ENCODE measurements at places on chromosomes 2 and 18.

DNA sequence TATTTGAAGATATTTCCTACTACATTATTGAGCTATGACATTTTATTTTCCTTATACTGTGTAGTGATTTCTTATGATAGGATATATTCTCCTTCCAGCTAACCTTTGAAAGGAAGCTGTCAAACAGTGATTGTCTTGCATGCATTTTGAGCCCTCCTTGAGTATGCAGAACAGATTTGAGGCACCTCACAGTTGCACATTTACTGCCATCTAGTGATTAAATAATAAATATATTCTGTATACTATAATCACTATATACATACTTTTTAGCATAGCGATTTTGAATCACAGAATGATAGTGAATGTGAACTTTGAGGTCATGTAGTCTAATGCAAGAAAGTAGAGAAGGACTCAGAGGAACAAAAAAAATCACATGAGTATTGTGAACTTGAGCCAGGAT lies 268.4 kb upstream of the CDH19 start:
- no peak for DNase-seq

GRCh38 chr18:59150236-59150635 lies 10.6 kb downstream of the SEC11C start:
- DNase-seq = no peak

- no peak for DNase-seq
These were observed 355.1 kb downstream of the EN1 start for GRCh38 chr2:118492335-118492734.

- DNase-seq = no peak
These were observed 80.8 kb upstream of the COL5A2 start for GRCh38 chr2:189260361-189260814.

GRCh38 chr2:21856708-21857107 lies 732.9 kb downstream of the TDRD15 start:
- no peak for DNase-seq

DNA sequence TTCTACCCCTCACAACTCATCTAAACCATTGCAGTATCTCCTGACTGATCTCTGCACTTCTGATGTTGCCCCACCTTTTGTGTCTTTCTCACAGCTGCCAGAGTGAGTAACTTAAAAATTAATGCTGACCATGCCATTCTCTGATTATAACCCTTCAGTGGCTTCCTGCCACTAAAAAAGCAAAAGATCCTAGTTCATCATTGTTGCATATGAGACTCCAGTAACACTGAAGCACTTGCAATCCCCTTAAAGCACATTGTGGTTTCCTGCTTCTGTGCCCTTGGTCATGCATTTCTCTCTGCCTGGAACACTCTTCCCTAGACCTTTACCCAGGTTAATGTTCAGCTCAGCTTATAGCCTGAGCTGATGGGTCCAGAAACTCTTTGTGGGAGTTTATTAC lies 95.1 kb upstream of the WDSUB1 start:
- DNase-seq = no peak

DNA sequence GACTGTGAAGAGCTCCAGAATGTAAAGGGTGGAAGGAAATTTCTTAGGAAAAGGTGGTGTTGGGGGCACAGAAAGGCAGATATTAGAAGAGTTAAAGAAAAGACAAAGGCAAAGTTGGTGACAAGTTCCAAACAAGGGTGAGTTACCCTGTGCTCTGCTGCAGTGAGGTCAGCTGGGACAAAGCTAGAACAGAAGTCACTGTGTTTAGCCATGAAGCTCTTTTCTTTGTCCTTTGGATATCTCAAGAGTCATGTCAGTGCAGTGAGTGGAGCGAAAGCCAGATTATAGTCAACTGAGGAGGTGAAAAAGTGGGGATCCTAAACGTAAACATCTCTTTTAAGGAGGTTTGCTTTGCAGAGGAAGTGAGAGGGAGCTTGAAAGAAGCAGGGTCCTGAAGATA lies 187.8 kb upstream of the ALPP start:
- no peak for DNase-seq

GRCh38 chr2:179765666-179766065 lies 95.7 kb downstream of the ZNF385B start:
- no peak for DNase-seq

- no peak for DNase-seq
These were observed 95.0 kb downstream of the MAPK4 start for GRCh38 chr18:50654658-50655550.

DNA sequence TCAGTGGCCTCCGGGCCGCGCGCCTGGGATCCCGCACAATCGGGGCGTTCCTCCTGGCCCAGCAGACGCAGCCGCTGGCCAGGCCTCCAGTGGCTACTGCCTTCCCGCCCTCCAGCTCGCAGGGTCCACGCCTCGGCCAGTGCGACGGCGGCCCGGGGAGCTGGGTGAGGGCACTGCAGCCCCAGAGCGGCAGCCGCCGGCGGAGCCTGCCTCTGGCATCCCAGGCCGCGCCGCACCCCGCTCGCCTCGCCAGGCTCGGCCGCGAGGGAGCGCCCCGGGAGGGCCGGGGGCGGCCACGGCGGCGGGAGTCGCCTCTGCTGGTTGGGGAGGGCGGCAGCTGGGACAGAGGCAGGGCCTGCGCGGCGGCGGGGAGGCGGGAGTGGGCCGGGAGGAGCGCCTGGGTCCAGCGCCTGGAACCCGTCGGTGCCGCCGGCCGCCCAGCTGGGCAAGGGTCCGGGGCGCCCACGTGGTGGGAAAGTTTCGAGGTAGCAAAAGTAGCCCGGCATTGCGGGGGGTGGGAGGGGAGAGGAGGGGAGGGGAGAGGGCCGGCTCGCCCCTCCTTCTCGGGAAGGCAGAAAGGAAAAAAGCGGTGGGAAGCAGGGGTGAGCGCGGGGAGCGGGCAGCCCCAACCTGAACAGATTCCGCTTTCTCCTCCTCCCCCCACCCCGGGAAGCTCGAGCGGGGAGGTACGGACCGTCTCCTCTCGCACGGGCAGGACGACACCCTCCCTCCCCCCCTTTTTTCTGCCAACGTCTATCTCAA lies 1.5 kb upstream of the INHBB start:
- DNase-seq = no peak

- no peak for DNase-seq
These were observed 58.2 kb upstream of the PKDCC start for GRCh38 chr2:41989501-41990180.

- no peak for DNase-seq
These were observed 222.4 kb upstream of the APCDD1 start for GRCh38 chr18:10232062-10232461.

DNA sequence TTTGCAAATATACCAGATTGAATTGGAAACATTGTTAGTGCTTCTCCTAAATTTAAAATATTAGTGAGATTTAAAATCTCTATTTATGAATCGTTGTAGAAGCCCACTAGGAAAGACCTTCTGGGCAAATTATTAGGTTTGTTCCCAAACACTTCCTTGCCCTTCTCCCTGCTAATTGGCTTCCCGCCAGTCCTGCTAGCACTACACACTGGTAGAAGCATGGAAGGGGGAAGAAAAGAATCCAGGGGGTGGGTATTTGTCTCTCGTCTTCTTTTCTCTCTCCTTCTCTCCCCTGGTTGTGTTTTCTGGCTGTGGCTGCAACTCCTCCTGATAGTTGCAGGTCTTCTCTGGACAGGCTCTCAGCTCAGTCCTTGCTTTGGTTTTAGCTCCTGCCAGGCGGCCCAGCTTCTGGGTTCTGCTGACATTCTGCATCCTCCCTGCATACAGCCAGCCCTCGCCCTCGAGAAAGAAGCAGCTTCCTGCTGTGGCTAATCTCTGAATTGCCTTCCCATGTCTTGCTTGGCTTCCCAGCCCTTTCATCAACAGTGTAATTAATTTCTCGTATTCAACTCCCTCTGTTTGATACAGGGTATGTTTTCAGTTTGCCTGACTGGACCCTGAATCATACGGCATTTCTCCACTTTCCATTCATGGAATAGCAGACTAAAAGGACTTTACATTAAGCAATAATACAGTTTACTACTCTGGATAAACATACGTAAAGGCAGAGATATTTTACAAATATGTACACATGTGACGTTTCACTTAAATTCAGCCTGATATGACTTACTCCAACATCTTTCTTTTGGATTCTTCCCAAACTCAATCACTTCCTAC lies 6.9 kb upstream of the PARD3B start:
- DNase-seq = no peak

DNA sequence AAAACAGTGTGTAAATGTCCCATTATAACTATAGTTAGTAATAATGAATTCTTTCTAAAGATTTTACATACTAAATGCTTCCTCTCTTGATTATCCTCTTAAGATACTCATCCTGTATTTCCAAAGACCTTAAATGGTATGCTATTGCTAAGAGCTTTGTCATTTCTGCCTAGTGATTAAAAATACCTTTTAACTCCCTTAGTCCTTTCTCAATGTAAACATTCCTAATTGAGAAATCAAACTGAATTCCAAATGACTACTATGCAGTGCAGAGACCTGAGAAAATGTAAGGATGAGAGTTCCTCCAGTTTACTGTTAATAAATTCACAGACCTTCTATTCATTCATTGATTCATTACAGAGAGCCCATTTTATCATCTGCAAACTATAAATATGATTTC lies 86.9 kb downstream of the SOS1 start:
- no peak for DNase-seq

DNA sequence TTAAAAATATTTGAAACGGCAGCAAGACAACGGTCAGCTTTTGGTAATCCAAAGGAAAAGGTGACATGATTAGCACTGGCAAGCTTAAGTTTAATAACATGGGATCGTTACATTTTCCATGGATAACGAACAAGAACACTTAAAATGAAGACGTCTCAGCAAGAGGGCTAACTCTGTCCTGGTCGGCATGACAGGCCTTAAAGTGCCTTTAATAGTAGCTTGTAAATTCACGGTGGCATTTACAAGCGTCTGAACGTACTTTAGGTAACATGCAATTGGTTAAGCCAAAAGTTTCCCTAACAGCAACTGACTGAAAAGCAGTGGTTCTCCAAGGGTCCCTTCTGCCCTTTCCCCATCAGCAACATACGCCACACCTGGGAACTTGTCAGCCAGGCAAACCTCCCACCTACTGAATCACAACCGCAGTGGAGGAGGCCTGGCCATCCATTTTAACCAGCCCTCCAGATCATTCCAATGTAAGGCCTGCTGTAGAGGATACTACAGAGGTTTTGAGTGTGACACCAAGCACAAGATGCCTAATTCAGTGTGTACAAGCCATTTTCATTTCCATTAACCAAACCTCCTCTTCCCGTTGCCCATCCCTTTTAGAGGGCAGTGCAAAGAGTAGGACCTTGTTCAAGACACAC lies 4.4 kb downstream of the TGFA start:
- no peak for DNase-seq

DNA sequence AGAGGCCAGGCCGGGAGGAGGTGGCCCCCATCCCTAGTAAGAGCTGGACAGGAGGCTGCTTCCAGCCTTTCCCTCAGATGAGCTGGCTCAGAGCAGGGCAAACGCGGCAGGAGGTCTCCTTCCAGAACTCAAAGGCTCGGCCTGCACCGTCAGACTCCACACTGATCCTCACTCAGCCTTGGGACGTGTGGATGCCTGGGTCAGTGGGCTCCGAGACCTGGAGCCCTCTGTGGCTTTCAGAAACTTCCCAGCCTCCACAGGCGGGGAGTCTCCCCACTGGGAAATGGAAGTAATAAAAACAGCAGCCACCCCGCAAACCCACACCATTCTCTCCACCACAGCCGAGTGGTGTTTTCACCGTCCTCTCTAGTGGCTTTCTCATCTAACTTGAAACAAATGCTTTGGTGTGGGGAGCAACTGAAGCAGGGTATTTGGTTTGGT lies 54.3 kb downstream of the INPP5D start:
- DNase-seq = no peak

GRCh38 chr2:232126301-232127099 lies 165.0 kb downstream of the DIS3L2 start:
- DNase-seq = no peak

- no peak for DNase-seq
These were observed at the start of gene GALR1 for GRCh38 chr18:77249569-77250500. Gene GALR1 (plus strand): TSS chr18:77249848. CDS start chr18:77250549, 701 bp downstream.

DNA sequence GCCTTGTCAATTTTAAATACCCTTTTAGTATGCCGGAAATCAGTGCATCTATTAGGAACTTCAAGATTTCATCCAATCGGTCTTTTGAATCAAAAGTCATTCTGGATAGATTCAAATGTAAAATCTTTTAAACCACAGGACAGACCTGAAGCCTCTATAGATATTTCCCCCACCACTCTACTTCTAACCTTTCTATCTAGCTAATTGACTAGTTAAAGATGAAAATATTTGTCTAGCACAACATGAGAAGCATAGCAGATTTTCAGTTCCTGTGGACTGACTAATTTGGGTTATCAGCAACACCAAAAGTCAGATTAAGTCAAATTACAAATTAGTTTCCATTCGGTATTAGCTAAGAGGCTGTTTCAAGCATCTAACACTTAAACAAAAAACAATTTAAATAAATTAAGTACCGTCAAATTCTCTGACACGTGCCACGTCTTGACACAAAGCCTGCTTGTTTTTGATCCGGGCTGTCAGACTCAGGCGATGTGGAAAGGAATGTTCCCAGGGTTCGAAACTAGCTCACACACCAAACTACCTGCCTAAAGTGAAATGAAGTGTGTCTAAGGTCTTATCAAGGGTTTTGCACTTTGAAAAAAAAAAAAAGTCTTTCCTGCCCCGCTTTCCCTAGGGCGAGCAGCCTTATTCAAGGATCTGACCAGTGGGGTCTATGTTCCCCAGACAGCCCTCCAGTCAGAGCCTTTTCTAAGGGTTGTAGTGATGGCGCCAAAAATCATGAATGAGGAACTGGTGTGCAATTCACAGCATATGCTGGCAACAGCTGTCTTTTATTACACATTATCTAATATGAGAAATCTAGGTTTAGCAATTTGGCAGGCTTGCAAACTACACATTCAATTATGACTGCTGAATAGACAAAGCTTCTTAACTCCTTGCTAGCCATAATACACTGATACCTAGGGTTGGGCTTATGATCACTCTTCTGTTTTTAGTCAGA lies 4.7 kb downstream of the CYTIP start:
- DNase-seq = no peak

DNA sequence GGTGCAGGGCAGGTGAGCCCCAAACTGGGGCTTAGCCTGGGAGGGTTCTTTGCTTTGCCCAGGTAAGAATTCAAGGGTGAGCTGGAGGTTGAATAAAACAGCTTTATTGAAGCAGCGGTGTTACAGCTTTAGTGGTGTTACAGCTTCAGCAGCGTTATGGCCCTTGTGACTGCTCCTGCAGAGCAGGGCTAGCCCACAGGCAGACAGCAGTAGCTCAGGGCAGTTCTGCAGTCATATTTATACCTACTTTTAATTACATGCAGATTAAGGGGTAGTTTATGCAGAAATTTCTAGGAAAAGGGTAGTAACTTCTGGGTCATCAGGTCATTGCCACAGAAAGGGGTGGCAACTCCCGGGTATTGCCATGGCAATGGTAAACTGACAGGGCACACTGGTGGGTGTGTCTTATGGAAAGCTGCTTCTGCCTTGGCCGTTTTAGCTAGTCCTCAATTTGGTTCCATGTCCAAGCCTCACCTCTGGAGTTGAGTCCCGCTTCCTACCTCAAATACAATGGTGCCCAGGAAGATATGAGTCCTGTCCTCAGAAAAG lies 78.2 kb downstream of the THNSL2 start:
- no peak for DNase-seq

Measured in activated T-cell treated with anti-CD3 and anti-CD28 coated beads for 24 hours (primary cell).